ENCODE measurements at places on chromosomes 4 and X.

- no peak for DNase-seq
Measured at GRCh38 chrX:19709812-19710518, 177.4 kb downstream of the SH3KBP1 start.

GRCh38 chrX:6666624-6667023, 131.7 kb upstream of the VCX3A start:
- DNase-seq: no peak

DNA sequence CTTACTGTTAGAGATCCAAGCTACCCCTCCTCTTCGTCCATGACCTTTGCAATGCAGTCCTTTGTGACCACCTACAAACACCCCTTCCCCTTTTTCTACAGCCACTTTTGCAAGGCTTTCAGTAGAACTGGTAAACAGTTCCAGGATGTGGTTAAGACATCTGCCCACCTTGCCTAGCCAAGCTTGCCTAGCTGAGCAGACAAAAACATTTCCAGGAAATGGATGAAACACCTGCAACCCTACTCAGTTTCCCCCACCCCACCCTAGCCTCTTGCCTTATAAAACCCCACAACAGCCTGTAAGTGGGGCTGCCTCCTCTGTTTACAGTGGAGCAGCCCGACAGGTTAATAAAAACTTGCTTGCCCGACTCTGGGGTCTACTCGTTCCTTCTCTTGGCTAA, 133.8 kb downstream of the ZC4H2 start:
- no peak for DNase-seq

DNA sequence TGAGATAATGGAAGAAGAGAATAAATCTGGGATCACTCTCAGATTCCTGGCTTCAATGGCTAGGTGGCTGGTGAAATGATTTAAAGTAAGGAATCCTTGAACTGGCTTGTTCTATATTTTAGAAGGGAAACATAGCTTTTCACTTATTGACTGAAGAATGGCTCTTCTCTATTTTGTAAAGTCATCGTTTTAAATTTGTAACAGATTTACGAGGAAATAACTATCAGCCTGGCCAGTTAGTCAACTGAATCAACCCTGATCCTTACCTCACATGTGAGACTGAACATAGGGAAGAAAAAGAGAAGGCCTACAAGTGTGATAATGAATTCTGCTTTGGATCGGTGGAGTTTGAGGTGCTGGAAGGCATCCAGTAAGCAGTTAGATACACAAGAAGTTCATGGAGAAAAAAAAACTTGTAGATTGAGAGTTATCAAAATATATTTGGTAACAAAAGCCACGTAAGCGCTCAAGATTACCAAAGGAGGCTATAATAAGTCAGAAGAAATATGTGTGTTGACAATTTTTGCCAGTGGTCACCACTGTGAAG, 12.0 kb downstream of the AREG start:
- DNase-seq: no peak

GRCh38 chr4:147599206-147599605, 18.0 kb upstream of the TMEM184C start:
- no peak for DNase-seq

- DNase-seq: no peak
Measured at GRCh38 chr4:173177232-173177631, 8.6 kb downstream of the GALNT7 start.

- DNase-seq: peak; percentile 57
Measured at GRCh38 chrX:20252381-20253231, 14.1 kb downstream of the RPS6KA3 start.

DNA sequence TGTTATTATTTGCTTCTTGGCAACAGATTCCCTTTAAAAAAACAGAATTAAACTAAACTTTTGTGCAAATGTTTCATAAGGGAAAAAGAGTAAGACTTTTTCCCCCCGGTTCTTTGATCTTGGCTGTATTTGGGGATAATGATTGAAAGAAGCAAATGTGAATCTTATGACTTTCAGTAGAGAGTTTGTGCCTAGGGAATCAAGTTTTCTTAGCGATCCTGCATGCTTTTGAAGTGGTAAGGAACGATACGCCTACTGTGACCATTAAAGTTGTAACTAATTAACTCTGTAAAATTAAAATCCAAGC, 9.0 kb downstream of the ATP10D start:
- DNase-seq: no peak

DNA sequence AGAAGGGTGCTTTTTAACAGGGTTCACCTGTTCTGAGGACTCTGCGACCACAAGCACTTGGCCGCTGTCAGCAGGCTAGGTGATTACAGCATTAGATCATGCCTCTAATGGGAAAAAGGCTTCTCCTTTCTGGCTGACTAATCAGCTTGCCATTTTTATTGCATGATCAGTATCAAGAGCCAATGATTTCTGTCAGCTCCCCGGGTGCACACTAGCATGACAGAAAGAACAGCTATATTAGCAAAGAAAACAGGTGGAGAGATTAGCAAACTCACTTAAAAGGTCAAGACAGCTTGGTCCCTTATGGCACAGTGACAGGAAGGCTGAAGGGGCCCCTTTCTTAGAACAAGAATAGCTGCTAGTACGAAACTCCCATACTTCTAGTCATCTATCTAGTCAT, 170.0 kb downstream of the SMIM20 start:
- no peak for DNase-seq

- no peak for DNase-seq
Measured at GRCh38 chr4:120699354-120699753, 223.2 kb downstream of the PRDM5 start.

GRCh38 chr4:7054106-7054880, 11.1 kb downstream of the TADA2B start:
- no peak for DNase-seq

DNA sequence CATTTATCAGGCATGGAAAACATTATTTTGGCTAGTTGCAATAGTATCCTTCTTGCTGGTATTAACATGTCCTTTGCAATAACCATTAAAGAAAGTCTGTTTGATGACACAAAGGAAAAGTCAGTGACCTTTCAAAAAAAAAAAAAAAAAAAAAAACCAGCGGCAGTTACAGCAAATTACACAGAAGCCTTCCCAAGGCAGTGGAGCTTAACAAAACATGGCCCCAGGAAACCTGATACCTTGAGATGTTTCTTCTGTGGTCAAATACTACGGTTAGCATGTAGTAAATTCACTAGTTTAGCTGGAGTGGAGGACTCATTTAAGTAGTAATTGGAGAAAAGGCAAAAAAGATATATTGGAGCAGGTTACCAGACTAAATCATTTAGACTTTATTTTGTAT, 359.1 kb downstream of the DACH2 start:
- DNase-seq: no peak

DNA sequence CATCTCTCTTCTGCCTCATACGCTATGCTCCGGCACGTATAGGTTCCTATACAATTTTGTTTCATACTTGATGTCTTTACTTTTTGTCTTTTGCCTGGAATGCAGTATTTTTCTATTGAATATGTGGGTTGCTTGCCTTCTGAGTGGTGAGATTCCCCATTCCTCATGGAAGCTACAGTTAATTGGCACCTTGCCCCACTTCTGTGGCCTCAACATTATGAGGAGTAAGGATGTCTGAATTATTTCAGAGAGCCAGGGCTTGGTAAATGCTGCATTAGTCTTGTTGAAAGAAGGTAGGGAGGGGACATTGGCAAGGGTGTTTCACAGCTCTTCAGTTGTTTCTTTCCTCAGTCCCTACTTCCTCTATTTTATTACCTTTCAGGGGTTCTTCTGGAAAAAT, 23.0 kb downstream of the CDKL5 start:
- no peak for DNase-seq

GRCh38 chrX:50168241-50168687, 32.5 kb downstream of the AKAP4 start:
- DNase-seq: no peak

DNA sequence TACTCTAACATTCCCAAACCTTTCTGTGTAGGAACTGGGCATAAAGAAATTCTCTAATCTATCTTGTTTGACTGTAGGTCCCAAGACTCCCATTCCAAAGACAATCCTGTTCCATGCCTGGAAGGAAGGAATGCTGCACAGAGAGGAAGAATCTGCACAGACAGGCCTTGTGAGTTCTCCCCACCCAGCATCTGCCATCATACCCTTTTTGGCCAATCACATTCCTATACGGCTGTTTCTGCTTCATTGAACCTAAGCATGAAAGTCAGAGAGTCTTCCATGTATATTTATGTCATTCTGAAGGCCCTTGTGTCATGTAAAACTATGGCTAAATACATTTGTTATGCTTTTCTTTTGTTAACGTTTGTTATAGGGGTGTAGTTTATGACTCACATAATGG, 667.7 kb upstream of the IGFBP7 start:
- no peak for DNase-seq

DNA sequence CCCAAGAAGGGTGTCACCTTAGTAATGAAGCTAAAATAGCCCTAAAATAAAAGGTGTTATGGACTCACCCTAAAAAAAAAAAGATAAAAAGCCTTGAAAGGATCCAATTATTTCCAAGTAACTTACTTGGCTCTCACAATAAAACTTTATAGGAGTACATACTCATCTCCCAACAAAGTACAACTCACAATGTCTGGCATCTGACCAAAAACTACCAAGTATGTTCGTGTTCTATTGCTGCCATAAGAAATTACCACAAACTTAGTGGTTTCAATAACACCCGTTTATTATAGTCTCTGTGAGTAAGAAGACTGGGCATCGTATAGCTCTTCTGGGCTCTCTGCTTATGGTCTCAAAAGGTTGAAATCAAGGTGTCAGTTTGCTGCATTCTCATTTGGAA, 51.0 kb downstream of the BEX1 start:
- no peak for DNase-seq

DNA sequence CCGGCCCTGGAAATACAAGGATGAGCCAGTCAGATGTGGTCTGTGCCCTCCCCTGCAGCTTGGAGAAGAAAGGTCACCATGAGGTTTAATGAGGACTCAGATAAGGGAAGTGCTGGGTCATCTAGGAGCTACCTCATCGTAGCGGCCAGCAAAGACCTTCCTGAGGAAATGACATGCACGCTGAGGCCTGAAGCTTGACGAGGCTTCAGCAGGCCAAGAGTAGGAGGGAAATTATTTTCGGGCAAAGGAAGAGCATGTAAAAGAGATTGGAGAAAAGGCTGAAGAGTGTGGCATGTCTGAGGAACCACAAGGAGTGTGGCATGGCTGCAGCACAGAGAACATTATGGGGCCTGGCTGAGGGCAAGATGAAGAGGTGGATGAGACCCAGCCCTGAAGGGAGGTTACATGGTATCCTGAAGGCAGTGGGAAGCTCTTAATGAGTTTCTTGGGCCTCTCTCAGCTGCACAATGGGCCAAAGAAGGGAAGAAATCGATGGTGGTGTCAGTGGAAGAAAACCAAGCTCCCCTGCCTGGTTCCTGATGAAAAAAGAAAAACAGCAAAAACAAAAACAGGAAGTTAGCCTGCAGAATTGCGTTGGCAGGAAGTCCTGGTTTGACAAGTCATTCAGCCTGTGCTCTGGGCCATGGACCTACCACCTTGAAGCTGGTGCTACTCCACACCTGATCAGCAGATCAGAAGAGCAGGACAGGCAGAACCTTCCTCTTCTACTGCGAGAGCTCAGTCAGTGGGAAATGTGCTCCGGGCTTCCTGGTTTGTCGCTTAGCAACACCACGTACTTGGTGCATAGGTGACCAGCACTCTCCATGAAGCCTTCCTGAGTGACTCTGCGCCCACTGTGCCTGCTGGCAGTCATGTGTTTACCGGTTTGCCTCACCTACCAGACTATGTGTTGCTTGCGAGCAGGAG, 134.5 kb upstream of the KLF3 start:
- no peak for DNase-seq

GRCh38 chrX:140744085-140744484, 34.5 kb downstream of the LINC00632 start:
- no peak for DNase-seq

DNA sequence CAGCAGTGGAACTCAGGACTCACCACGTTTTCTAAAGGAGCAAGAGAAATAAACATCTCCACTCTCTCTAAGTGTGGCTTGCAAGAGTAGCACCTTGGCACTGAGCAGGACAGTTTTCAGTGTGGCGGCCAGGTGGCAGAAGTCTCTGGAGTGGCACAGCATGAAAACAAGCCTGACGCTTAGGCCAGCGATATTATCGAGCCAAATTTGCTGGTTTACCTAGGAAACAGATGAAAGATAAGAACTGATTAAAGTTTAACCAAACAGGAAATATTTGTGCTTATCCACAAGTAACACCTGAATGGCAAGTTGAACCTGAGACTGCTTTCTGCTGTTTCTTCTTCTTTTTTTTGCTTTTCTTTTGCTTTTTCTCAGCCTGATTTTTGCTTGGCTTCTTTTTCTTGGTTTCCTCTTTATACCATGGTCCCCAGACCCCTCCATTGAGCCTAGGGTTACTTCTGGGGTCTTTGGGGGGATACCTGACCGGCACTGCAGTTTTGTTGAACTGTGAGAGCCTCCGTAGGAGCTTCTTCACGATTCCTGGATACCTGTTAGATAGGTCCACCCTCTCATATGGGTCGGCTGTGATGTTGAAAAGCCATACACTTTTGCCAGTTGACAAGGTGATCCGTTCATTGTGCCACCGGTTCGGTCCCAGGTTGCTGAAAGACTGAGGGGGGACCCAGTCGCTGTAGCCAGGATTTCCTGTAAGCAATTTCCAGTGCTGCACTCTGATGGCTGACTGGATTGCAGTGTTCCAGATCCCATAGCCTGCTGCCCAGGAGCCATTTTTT, 77.3 kb downstream of the ARSJ start:
- no peak for DNase-seq

GRCh38 chr4:96312046-96312685, 472.3 kb downstream of the PDHA2 start:
- DNase-seq: no peak

GRCh38 chr4:40662962-40663604, 33.4 kb upstream of the RBM47 start:
- DNase-seq: no peak

DNA sequence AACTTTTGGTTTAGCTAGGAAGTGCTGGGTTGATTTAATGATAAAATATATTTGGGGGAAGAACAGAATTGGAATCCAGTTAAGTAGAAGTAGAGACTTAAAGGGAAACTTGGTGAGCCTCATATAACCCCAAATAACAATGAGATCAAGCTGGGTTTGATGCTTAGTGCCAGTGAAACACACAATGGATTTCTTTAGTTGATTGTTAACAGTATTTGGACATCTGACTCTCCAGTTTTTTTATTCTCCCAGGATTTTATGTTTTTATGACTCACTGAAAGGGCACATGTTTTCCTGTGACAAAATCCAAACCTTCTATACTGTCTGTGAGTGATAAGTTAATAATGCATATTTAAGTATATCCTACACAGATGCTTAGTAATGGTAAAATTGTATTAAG, 2.7 kb upstream of the NEUROG2 start:
- no peak for DNase-seq

DNA sequence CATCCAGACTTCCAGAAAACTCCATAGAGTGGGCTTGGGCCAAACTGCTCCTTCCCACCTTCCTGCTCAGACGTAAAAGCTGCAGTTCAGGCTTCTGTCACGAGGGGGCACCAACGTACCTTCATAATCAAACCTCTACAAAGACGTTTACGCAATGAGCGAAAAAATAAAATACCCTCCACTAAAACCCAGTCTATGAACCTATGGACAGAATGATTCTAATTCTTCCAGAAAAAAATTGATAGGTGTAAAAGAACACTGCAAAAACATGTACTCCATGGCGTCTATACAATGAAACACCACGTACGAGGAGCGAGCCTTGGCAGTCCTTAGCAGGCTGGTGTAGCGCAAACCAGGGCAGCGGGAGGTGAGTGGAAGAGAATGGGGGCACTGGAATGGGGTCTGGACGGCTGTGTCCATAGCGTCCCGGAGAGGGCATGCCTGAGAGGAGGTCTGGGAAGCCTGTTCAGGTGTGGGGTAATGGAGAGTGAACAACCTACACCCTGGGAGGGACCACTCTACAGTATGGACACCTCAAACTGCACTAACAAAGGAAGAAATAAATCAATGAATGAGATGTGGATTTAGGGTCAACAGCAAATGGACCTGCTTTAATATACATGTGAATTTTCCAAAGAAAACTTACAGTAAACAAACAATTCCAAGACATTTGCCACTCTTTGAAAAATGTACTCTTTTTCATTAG, 14.4 kb upstream of the RAB40A start:
- peak; percentile 93 for DNase-seq

All from testis (tissue), 5 donors.